CD8-positive, alpha-beta memory T cell (primary cell): ENCODE measurements at places on chromosomes 7 and 10.
A peak's percentile ranks its signal among the peaks of the same experiment; 100 is the strongest.

GRCh38 chr10:78688901-78689583, 379.7 kb upstream of the ZMIZ1 start:
- H3K27me3 ChIP-seq, result peaks cover 4% of the 10 kb centered on the region
- DNase-seq, result no peak
- no peaks in the 10 kb centered on the region for H3K4me1 ChIP-seq
- no peak overlapping the region for H3K27ac ChIP-seq
- no peak overlapping the region for H3K4me3 ChIP-seq
- no peaks in the 10 kb centered on the region for H3K36me3 ChIP-seq

DNA sequence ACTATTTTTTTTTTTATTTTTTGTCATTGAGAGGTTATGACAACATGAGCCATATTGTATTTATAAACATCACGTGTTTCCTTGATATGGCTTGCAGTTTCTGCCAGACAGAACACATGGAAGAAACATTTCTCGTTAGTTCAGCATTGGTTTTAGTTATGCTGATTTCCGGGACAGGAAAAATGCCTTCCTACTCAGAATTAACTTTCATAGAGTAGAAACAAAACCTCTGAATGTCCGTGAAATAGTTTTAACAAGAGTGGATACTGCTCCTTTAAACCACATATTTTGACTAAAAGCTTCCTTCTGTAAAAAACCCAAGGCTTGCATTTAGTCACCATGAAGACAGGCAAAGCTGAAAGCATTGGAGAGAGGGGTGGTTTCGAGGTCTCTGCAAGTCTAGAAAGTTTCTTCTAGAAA, 240.4 kb downstream of the KIAA1217 start:
- no peaks in the 10 kb centered on the region for H3K36me3 ChIP-seq
- peaks cover 3% of the 10 kb centered on the region for H3K27me3 ChIP-seq
- H3K4me1 ChIP-seq, result no peaks in the 10 kb centered on the region
- H3K4me3 ChIP-seq, result no peak overlapping the region
- DNase-seq, result no peak
- no peak overlapping the region for H3K27ac ChIP-seq

DNA sequence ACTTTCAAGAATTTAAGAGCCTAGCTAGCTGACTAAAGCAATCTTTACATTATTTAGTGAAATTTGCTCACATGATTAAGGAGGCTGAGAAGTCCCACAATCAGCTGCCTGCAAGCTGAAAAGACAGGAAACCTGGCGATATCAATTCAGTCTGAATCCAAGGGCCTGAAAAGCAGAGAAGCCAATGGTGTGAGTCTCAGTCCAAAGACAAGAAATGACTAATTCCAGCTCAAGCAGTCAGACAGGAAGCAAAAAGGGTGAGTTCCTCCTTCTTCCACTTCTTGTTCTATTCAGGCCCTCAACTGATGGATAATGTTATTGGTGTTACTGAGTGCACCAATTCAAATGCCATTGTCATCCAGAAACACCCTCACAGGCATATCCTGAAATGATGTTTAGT, 1231.6 kb upstream of the CELF2 start:
- no peak for DNase-seq
- no peaks in the 10 kb centered on the region for H3K27me3 ChIP-seq
- no peak overlapping the region for H3K4me3 ChIP-seq
- no peaks in the 10 kb centered on the region for H3K4me1 ChIP-seq

DNA sequence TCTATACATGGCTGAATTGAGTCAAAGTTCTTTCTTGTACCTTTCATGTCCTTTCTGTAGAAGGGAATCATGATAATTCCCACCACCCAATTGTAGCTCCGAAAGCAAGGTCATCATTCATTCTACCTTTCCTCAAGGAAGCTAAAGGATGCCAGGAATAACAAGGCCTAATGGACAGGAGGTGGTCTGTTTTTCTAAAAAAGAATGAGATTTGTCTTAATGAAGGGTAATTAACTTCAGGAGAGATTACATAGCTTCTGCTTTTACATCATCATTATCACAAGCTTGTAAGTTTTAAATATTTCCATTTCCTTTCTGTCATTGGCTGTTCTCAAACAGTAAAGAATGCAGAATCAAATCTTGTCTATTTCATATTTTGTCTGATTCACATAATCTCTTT, 249.5 kb upstream of the SORCS1 start:
- H3K36me3 ChIP-seq, result no peaks in the 10 kb centered on the region
- no peaks in the 10 kb centered on the region for H3K4me1 ChIP-seq
- no peaks in the 10 kb centered on the region for H3K27me3 ChIP-seq
- H3K4me3 ChIP-seq, result no peak overlapping the region
- no peak overlapping the region for H3K27ac ChIP-seq

DNA sequence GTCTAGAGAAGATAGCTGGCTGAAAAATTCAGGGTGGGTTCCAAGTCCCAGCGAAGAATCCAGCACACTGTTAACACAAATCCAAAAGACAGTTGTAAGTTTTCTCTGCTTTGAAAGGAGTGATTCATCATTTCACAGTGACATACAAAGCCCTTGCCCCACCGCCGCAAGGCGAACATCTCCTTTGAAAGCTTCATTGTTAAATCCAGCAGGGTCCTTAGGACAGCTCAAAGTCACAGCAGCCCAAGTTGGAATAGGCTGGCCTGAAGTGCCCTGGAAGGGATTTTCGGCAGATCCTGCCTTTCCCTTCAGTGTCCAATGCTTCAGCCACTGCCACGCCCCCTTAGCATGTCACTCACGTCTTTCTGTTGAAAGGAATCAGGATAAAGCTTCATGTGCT, 526.1 kb downstream of the CALN1 start:
- no peak for DNase-seq
- H3K36me3 ChIP-seq, result no peaks in the 10 kb centered on the region
- H3K4me3 ChIP-seq, result no peak overlapping the region
- H3K27ac ChIP-seq, result no peak overlapping the region
- H3K27me3 ChIP-seq, result no peaks in the 10 kb centered on the region

GRCh38 chr7:113414401-113415035, 296.2 kb upstream of the SMIM30 start:
- no peak overlapping the region for H3K27ac ChIP-seq
- no peaks in the 10 kb centered on the region for H3K4me1 ChIP-seq
- no peak overlapping the region for H3K4me3 ChIP-seq
- no peaks in the 10 kb centered on the region for H3K27me3 ChIP-seq

DNA sequence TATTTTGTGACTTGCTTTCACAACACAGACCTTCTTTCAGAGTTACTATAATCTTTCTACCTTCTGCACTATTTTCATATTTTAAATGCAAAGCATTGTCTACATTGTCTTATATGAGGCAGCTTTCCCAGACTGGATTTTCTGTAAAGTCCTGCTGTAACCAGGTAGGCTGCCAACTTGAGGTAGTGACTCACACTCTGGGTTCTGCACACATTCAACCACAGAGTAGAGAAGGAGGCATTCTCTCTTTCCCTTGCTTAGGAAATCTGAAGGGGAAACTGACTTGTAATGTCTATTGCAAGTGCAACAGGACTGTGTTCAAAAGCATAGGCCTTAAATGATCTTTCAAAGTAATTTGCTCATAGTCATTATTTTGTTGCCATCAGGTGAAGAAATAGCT, 461.4 kb downstream of the GRM8 start:
- H3K36me3 ChIP-seq, result no peaks in the 10 kb centered on the region
- no peak overlapping the region for H3K4me3 ChIP-seq
- H3K27ac ChIP-seq, result no peak overlapping the region
- H3K4me1 ChIP-seq, result no peaks in the 10 kb centered on the region
- no peak for DNase-seq
- H3K27me3 ChIP-seq, result no peaks in the 10 kb centered on the region

GRCh38 chr7:42698600-42699374, 213.1 kb downstream of the C7orf25 start:
- H3K36me3 ChIP-seq, result no peaks in the 10 kb centered on the region
- H3K4me1 ChIP-seq, result no peaks in the 10 kb centered on the region
- no peak overlapping the region for H3K27ac ChIP-seq
- no peak for DNase-seq
- H3K4me3 ChIP-seq, result no peak overlapping the region

GRCh38 chr7:114140561-114140960, 221.8 kb upstream of the PPP1R3A start:
- H3K27me3 ChIP-seq, result no peaks in the 10 kb centered on the region
- H3K4me1 ChIP-seq, result no peaks in the 10 kb centered on the region
- no peak for DNase-seq
- H3K27ac ChIP-seq, result no peak overlapping the region

DNA sequence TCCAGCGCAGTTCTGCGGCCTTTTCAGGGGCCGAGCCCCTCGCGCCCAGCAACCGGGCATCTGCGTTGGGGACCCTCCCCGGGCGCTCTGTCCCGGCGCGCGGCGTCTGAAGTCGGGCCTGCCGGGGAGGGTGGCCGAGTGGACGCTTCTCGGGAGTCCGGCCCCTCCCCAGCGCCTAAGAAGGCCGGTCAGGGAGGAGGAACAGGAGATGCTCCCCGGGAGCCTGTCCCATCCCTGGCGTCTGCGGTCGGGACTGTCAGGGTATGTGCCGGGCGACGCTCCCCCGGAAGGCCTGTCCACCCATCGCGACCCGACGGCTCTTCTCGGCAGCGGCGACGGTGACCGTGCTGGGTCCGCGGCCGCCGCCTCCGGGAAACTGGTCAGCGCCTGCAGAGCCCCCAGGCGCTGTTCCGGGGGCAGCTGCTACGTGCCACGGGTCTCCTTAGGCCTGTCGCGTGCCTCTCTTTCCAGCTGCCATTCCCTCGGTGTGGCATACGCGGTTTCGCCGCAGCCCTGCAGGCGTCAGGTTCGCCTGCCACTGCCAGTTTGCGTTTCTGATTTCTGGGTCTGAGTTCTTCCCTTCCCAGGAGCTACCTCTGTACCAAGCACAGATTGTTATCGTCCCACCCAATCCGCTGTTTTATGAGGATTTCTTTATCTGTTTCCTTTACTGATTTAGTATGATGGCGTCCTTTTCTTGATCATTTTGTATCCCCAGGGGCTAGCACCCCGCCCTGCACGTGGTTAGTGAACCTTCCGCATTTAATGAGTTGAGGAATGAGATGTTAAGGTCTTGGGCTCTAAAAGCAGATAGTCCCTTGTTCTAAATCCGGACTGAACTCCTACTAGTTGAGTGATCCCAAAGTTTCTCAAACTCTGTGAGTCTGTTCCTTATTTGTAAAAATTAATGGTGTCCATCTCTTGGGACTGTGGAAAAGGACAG, 782 bp downstream of the IFIT5 start:
- DNase-seq, result peak; percentile 65
- H3K4me3 ChIP-seq, result peak overlapping the region; percentile 88
- H3K27ac ChIP-seq, result peak overlapping the region; percentile 88
- H3K4me1 ChIP-seq, result peaks cover 42% of the 10 kb centered on the region
- no peaks in the 10 kb centered on the region for H3K27me3 ChIP-seq

DNA sequence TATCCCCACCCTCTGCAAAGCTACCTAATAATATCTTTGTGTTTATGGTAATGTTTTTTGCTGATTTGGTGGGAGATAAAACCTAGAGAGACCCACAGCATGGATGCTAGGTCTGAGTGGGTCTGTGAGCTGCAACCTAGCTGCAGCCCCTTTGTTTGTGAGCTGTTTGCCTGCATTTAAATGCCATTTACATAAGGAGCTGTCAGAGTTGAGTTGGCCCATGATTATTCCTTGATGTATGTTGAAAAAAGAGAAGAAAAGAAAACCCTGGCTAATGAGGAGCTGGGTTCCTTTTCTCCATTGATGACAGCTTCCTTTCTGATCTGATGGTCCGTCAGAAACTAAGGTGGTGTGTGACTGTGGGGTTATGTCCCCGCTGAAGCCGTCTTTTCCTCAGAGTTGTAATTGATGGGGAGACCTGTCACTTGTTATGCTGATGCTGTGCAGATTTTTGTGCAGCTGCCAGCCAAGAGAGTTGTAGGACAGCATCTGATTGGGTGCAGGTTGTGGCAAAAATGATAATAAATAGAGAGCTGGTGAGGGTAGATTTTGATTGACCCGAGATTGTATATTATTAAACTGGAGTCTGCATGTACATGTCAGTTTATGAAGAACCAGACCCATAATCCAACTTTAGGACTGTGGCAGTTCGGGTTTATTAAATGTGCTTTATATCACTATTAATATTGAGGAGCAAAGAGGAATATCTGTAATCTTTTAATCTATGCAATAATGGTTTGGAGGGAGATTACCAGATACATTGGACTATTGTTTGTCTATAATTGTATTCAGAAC, 219.8 kb downstream of the AUTS2 start:
- no peak for DNase-seq
- no peak overlapping the region for H3K27ac ChIP-seq
- H3K27me3 ChIP-seq, result no peaks in the 10 kb centered on the region
- no peaks in the 10 kb centered on the region for H3K4me1 ChIP-seq
- H3K36me3 ChIP-seq, result no peaks in the 10 kb centered on the region

DNA sequence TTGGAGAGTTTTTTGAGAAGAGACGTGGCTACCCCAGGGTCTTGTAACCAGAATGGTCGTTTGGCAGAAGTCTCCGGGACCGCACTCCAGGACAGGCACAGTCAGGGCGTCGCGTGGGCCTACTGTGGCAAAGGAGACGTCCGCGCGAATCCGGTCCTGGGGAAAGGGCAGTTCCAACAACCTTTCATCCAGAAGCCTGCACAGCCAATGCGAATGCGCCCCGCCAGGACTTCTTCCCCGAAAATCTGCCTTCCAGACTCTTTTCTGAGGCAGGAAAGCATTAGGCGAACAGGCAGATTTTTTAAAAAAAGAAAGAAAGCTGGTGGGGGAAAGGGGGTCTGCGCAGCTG, 2.0 kb downstream of the HPSE2 start:
- no peak for DNase-seq
- no peak overlapping the region for H3K27ac ChIP-seq
- no peak overlapping the region for H3K4me3 ChIP-seq
- peaks cover 17% of the 10 kb centered on the region for H3K4me1 ChIP-seq
- peaks cover 38% of the 10 kb centered on the region for H3K27me3 ChIP-seq
- H3K36me3 ChIP-seq, result no peaks in the 10 kb centered on the region

DNA sequence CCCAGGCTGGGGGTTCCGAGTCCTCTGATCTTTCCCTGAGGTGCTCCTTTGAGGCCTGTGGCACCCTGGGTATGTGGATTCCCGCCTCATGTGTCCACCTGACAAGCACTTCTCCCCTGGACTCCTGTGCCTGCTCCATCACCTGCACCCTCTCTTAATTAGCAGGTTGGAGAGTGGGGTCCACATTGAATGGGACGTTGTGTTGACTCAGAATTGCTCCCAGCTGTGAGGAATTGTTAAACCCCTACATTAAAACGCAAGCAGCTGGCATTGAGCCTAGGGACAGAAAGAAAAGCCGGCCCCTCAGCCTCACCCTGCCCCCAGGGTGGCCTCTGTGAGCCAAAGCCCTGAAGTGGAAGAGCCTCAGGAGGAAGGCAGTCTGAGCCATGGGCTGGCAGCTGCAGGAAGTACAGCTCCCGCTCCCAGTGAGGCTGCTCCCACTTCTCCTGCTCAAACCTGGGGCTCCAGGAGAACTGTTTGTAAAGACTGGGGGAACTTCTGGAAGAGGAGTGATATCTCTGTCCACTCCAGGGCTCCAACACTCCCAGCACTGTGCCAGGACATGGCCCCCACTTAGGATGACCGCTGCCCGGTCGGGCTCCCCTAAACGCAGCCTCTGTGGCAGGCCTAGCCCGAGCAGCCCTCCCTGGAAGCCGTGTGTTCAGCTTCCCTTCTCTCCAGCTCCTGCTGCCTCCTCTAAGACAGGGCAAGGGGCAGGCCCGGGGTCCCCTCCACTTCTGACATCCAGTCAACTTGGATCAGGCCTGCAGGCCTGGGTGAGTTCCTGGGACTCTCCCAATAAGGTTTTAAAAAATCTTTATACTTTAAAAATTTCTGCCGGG, 1.8 kb upstream of the OPN4 start:
- no peaks in the 10 kb centered on the region for H3K4me1 ChIP-seq
- H3K36me3 ChIP-seq, result no peaks in the 10 kb centered on the region
- H3K27me3 ChIP-seq, result no peaks in the 10 kb centered on the region
- DNase-seq, result peak; percentile 25
- H3K4me3 ChIP-seq, result no peak overlapping the region

- H3K36me3 ChIP-seq, result no peaks in the 10 kb centered on the region
- peaks cover 24% of the 10 kb centered on the region for H3K4me1 ChIP-seq
- no peaks in the 10 kb centered on the region for H3K27me3 ChIP-seq
Observed at GRCh38 chr10:79270466-79271246, 76.6 kb upstream of the PPIF start.
